CD8-positive, alpha-beta memory T cell (primary cell): ENCODE measurements at places on chromosomes 12 and 14.

DNA sequence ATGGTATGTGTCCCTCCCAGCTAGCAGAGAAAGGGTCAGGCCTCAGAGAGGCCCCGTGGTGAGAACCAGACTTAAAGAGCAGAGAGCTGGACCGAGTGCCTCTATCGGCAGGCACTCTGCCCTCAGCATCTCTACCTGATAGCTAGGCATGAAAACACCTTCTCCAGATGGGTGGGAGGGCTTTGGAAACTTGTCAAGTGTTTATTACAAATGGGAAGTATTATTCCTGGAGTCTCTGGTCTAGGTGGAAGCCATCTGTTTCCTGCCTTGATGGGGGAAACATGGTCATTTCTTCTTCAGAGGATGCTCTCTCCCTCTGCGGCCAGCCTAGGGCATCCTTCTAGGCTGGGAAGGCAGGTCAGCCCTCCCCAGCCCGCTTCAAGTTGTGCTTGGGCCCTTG is 2.3 kb downstream of the TMEM63C start:
- DNase-seq, result no peak

GRCh38 chr12:116538076-116538591 is 21.0 kb upstream of the MAP1LC3B2 start:
- DNase-seq, result no peak

DNA sequence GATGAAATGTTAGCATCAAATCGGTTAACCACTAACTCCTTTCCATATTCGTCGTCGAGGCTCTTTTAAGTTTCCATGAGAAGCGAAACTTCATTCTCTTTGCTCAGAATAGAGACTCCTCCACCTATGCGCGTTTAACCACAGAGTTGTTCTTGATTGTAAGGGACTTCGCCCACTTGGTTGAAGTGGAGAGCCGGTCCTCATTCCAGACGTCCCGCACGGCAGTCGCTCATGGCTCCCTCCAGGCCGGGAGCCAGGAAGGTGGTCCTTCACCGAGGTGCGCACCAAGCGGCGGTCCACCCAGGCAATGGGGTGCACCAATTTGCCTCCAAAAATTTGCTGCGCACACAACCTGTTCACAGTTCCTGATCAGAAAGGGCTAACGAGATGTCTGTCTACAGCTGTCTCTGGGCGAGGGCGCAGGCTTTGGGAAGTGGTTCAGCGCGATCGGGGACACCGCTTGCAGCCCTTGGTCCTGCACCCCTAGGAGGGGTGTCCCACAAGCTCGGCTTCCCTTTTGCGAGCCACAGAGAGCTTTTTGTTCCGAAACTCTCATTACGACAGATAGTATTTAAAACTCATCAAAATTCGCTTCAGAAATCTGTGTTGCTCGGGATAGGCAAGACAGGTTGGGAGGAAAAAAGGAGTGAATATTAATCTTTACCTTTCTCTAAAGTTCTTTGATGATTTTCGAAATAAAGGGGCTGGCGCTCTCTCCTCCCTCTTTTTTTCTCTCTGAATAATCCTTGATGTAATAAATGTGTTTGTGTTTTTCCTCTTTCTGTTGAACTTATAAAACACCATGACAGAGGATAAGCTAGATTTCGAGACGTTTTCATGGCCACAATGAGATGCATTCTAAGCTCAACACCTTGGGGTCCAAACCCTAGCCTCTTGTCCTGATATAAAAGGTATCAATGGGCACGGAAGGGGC is 6.4 kb upstream of the ALX1 start:
- DNase-seq, result no peak

DNA sequence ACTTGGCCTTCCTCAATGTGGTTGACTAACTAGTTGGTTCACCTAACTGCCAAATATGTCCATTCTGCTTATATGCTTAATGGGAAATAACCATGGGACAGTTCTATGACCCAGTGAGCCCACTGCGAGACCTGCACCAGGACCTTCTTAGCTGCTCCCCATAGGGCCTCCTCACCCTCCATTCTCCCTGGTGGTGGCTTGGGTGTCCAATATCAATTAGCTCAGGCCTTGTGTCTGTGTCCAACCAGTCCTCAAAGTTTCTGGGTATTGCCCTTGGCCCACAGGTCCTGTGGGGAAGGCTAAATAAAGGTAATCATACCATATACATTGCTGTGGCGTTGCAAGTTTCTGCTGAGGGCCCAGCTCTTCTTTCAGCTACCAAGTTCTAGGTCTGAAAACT is 228.2 kb downstream of the PCNX1 start:
- DNase-seq, result no peak

- no peak for DNase-seq
Measured at GRCh38 chr14:23376482-23377197, at the start of gene CMTM5. Gene CMTM5, plus strand, starts transcription at chr14:23377046. Its CDS starts 206 bp downstream, at chr14:23377252.

GRCh38 chr14:63308723-63309317 is 9.9 kb downstream of the GPHB5 start:
- no peak for DNase-seq

DNA sequence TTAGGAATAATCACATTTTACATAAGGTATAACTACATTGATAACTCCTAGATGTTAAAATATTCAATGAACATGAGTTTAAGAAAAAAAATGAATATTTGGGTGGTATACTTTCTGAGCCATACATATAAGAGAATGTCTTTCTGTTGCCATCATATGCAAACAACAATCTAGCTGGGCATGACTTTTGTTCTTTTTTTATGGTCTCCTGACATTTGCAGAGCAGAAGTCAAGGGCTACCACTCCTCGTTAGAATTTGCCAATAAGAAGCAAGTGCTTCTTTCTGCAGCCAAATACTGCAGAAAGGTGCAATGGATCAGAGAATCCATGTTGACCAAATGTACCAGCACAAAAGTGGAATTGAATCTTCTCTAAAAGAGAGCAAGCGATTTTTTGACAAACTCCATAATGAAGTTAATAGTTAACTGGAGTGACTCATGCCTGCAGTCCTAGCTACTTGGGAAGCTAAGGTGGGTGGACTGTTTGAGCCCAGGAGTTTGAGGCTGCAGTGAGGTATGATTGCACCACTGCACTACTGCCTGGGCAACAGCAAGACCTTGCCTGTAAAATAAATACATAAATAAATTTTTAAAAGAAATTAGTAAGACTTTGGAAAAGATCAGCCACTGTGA is 25.5 kb upstream of the CCDC91 start:
- no peak for DNase-seq

DNA sequence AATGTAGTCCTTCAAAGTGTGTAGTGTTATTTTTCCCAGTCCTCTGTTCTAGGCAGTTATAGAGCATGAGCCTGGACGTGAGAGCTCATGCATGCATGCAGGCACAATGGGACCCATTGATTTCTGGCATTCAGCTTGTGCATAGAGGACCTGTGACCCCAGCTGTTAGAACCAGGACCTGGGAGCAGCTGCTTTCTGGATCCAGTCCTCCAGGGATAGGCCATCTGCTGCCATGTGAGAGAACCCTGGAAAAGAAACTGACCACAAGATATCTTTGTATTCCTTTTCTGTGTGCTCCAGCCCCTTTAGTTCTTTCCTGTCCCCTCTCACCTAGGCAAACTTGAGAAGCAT is 76.9 kb downstream of the SUSD6 start:
- no peak for DNase-seq

GRCh38 chr12:14366209-14367039 is 942 bp downstream of the ATF7IP start:
- no peak for DNase-seq

DNA sequence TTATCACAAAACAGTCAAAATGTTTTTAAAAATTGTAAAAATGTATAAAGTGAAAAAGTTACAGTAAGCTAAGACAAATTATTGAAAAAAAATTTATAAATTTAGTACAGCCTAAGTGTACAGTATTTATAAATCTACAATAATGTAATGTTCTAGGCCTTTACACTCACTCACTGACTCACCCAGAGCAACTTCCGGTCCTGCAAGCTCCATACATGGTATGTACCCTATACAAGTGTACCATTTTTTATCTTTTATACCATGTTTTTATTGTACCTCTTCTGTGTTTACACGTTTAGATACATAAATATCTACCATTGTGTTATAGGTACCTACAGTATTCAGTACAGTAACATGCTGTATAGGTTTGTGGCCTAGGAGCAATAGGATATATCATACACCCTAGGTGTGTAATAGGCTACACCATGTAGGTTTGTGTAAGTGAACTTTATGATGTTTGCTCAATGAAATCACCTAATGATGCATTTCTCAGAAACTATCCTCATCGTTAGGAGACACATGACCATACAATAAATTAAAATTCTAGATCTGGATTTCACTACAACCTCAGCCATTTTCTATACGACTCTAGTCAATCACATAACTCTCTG is 66.8 kb downstream of the TXNDC16 start:
- no peak for DNase-seq

- no peak for DNase-seq
Measured at GRCh38 chr14:94115058-94115591, 4.6 kb downstream of the IFI27 start.

DNA sequence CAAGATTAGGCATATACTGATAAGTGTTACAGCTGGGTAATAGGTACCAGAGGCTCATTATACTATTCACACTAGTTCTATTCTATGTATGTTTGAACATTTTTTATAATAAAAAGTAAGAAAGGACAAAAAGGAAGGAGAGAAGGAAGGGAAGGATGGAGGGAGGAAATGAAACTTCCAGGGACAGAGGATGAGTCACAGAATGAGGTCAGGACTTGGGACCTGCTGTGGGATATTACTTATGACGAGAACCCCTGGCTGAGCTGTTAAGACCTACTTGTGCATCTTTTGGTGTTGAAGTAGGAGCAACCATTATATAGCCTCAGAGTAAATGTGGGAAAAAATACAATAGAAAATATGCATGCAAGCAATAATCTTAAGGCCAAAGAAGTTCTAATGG is 16.7 kb upstream of the TMEM260 start:
- DNase-seq, result no peak

DNA sequence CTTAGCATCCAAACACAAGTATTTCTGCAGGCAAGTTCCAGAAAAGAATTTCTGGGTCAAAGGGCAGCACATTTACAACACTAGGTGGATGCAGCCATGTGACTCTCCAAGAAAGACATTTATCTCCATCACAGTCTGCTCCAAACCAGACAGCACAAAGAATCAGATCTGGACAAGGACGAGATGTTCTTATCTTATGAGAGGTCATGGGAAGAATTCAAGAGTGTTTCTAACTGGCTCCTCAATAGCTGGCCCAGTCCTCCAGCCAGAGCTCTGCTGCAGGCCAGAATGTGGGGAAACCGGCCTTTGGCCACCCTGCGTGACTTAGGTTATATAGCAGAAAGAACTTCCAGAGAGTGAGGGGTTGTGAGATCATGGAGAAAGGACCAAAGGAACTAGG is 17.4 kb downstream of the TMEM119 start:
- no peak for DNase-seq

GRCh38 chr12:26125400-26126339 is 833 bp upstream of the BHLHE41 start:
- DNase-seq, result no peak

DNA sequence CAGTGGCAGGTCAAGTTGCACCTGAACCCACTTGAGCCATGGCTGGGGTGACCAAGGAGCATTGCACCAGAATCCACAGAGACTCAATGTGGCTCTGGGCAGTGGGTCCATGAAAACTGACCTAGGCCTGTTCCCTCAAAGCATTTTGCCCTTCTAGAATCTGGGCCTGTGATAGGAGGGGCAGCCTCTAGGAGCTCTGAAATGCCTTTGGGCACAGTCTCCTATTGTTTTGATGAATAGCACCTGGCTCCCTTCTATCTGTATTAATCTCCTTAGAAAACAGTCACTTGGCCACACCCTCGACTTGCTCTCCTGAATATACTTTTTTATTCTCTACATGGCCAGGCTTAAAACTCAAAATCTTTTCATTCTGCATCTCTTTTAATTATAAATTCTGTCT is 14.1 kb upstream of the KRAS start:
- no peak for DNase-seq

- no peak for DNase-seq
Measured at GRCh38 chr12:43338848-43339526, 213.0 kb downstream of the ADAMTS20 start.

DNA sequence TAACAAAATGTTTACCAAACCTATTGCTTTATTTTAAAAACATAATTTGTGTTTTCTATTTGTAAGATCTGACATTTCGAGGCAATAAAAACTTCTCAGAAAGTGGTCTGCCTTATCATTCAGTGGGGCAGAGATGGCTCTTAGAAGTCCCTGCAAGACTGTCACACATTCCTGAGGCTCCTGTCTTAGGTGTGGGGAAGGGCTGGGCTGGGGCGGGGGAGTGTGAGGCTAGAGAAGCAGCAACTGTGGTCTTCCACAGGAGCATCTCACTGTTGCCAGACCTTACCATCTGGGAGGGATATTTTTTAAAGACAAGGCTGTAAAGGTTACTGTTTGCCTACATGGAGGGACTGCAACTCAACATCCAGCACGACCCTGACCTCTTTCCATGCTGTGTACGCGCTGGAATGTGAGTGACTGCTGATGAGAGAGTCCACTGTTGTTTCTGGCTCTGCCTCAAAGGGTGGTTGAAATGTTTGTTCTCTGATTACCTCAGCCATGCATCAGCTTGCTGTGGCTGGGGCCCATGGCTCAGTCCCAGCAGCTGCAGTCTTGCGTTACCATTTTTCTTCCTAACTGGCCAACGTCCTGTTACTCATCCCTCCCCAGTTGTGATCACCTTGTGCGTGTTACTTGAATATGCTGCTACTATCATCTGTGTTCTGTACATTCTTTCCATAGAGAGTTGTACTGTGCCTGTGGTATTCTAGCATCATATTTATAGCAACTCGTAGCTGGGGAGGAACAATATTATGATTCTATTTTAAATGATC is 12.4 kb downstream of the ERG28 start:
- DNase-seq, result no peak

DNA sequence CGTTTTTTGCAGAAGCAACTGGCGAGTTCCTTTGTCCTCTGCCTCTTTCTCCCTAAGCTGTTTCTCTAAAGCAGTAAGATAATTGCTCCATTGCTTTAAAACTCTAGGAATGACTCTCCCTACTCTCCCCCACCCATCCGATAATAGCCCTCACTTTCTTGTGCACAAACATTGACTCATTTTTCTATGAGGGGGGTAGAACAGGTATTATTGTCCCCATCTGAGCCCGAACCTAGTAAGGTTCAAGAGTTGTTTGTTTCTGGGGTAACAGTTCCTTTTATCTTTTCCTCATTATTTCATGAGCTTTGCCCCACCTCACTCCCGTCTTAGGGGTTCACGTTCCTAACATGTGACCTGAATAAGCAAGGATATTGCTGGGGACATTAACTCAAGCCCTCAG is 190.6 kb downstream of the EMP1 start:
- DNase-seq, result no peak

GRCh38 chr12:99027461-99027860 is 382.4 kb downstream of the APAF1 start:
- no peak for DNase-seq

- no peak for DNase-seq
Measured at GRCh38 chr12:53754188-53754585, 2.4 kb upstream of the CISTR start.

GRCh38 chr12:8628731-8629130 is 16.1 kb upstream of the AICDA start:
- DNase-seq, result no peak
